ENCODE measurements at places on chromosomes 4 and X. TPM values are rescaled to one million over a fixed set of nuclear protein-coding genes. Genes with fewer than 3 reads are reported as not detected.

DNA sequence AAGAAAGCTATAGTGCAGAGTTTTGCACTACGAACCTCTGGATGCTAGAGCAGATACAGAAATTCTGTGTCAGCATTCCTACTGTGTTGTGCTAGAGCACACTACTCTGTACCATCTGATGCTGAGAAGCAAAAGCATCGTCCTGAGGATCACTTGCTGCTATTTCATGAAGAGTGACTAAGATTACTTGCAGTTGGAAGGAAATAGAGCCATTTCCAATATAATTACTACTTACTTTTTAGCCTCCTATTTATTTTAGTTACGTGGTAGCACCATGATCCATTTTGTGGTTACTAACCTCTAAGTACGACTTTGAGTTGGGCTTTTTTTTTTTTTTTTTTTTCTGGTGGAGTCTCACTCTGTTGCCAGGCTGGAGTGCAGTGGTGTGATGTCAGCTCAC lies 226.7 kb downstream of the PALLD start:
- no peaks in the 10 kb centered on the region for H3K36me3 ChIP-seq
- DNase-seq = no peak
- no peaks in the 10 kb centered on the region for H3K27me3 ChIP-seq
- no peak overlapping the region for H3K4me3 ChIP-seq
- H3K27ac ChIP-seq = no peak overlapping the region

- H3K27ac ChIP-seq = peak within 1 kb of the TSS; percentile 55
- peak; percentile 82 for DNase-seq
- no peaks in the 10 kb centered on the region for H3K27me3 ChIP-seq
- H3K36me3 ChIP-seq = no peaks in the 10 kb centered on the region
Observed at GRCh38 chr4:117084866-117085701, at the start of gene TRAM1L1. Gene TRAM1L1 (minus strand): TSS chr4:117085576. CDS start chr4:117085393, 183 bp downstream.

GRCh38 chr4:83974111-83974780 lies 438.3 kb downstream of the GPAT3 start:
- no peak for DNase-seq
- no peaks in the 10 kb centered on the region for H3K36me3 ChIP-seq
- no peaks in the 10 kb centered on the region for H3K4me1 ChIP-seq
- H3K4me3 ChIP-seq = no peak overlapping the region

GRCh38 chrX:250965-251364 lies 30.2 kb upstream of the PLCXD1 start:
- DNase-seq = no peak
- no peaks in the 10 kb centered on the region for H3K4me1 ChIP-seq
- no peak overlapping the region for H3K27ac ChIP-seq

GRCh38 chr4:111066001-111066400 lies 443.1 kb upstream of the PITX2 start:
- no peak overlapping the region for H3K4me3 ChIP-seq
- no peaks in the 10 kb centered on the region for H3K36me3 ChIP-seq
- H3K27me3 ChIP-seq = no peaks in the 10 kb centered on the region

DNA sequence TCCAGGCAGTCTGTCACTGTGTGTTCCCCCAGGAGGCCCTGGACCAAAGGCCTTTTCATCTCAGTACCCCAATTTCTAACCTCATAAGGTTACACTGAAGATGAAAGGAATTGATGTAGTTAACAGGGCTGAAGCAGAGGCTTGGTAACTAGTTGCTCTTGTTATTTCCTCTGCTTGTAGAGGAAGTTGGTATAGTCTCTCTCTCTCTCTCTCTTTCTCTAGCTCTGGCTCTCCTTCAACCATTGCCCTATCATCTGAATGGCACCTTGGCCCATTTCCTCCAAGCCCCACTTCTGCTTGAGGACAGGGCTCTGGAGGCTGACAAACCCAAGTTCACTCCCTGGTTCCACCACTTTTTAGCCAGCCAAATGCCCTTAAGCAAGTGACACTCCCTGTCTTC lies 96.1 kb downstream of the MAMLD1 start:
- H3K27ac ChIP-seq = no peak overlapping the region
- no peaks in the 10 kb centered on the region for H3K4me1 ChIP-seq
- DNase-seq = no peak
- no peak overlapping the region for H3K4me3 ChIP-seq

GRCh38 chr4:109434007-109434971 lies 674 bp downstream of the SEC24B start:
- peak; percentile 53 for DNase-seq
- H3K27ac ChIP-seq = peak overlapping the region; percentile 79
- peaks cover 7% of the 10 kb centered on the region for H3K36me3 ChIP-seq
- peaks cover 11% of the 10 kb centered on the region for H3K4me1 ChIP-seq
- peak overlapping the region; percentile 76 for H3K4me3 ChIP-seq
- no peaks in the 10 kb centered on the region for H3K27me3 ChIP-seq

DNA sequence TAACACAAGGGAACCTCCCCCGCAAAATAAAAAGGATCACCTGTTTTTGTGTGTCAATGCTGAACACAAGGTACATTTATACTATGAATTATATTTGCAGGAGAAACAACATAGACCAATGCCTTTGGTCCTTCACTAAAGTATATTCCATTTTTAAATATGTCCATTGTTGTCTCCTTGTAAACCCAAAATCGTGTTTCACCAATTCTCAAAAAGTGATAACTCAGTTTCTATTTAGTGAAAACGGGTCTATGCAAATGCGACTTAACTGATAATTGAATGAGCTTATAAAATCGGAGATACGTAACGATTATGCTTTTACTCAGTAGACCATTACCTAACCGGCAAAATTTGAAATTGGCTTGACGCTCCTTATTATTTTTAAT lies 2.1 kb downstream of the BRWD3 start:
- H3K36me3 ChIP-seq = no peaks in the 10 kb centered on the region
- DNase-seq = no peak
- peak overlapping the region; percentile 24 for H3K27ac ChIP-seq

DNA sequence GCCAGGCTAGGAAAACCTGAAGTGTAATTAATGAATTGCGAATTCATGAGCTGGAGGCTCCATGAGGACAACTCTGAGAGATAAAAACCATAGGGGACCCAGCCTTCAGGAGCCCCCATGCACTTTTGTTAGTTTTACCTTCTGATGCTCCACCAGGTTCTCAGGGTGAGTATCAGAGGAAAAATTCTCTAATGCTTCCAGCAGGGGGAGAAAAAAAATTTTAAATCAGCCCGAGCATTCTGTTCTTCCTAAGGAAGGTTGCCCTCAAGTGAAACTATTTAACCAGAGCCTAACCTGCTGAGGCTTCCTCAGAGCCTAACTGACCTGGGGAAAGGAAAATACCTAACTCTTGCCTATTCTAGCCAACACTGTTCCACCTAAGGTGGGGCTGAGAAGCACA lies 552.6 kb downstream of the PPARGC1A start:
- DNase-seq = no peak
- no peaks in the 10 kb centered on the region for H3K27me3 ChIP-seq
- H3K36me3 ChIP-seq = no peaks in the 10 kb centered on the region
- no peaks in the 10 kb centered on the region for H3K4me1 ChIP-seq
- no peak overlapping the region for H3K27ac ChIP-seq
- H3K4me3 ChIP-seq = no peak overlapping the region

- no peak overlapping the region for H3K4me3 ChIP-seq
- DNase-seq = no peak
- no peak overlapping the region for H3K27ac ChIP-seq
- H3K27me3 ChIP-seq = no peaks in the 10 kb centered on the region
- H3K4me1 ChIP-seq = no peaks in the 10 kb centered on the region
- H3K36me3 ChIP-seq = no peaks in the 10 kb centered on the region
Observed at GRCh38 chr4:163697121-163697520, 202.6 kb downstream of the TMA16 start.

DNA sequence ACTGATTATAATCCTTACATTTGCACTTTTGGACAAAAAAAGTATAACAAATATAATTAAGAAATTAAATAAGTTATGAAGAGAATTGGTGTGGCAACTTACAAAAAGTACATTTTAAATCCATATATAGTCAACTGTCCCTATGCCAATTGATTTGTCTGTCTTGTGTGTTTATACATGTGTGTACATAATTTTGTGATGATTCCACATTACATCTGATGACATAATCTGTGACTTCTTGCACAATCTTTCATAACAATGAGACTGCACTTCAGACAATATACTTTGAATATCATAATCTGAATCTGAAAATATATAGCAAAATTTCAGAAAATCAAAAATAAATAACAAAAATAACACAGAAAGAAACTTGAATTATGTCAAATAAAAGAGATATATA lies 953.4 kb downstream of the FAT4 start:
- H3K36me3 ChIP-seq = no peaks in the 10 kb centered on the region
- no peak for DNase-seq
- H3K27me3 ChIP-seq = no peaks in the 10 kb centered on the region

CLDN34 gene
- 0.32 TPM for total RNA-seq

EPGN gene
- total RNA-seq = not detected

TAF1 gene
- 19.0 TPM for total RNA-seq

ABCB7 gene
- 13.1 TPM for total RNA-seq

ATP1B4 gene
- total RNA-seq = not detected

GAGE1 gene
- not detected for total RNA-seq

YIPF7 gene
- total RNA-seq = not detected

Data from pancreas (tissue), 10 donors.